Stimulated activated CD8-positive, alpha-beta memory T cell treated with anti-CD3 and anti-CD28 coated beads, Interleukin-4, amount 100 ng/mL, for 1 hour (primary cell): ENCODE measurements at places on chromosomes 16 and 17.

- DNase-seq, result no peak
These were observed 21.5 kb upstream of the TMEM92 start for GRCh38 chr17:50252781-50253180.

DNA sequence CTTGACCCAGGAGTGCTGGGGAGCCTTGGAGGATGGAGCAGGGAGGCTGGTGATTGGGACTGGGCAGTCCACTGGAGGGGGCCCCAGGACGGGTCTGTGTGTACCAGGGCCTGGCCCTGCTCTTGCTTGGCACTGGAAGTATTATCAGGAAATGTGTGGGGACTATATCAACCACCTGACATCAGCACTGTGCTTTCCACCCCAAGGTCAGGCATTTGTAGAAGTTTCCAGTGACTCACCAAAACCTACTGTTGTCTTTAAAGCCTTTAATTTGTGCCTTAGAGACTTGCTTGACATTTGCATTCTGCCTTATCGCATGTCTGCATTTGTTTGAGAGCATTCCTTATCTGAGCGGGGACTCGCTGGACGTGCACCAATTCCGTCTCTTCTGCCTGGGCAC, 323.1 kb downstream of the FOXL1 start:
- no peak for DNase-seq

DNA sequence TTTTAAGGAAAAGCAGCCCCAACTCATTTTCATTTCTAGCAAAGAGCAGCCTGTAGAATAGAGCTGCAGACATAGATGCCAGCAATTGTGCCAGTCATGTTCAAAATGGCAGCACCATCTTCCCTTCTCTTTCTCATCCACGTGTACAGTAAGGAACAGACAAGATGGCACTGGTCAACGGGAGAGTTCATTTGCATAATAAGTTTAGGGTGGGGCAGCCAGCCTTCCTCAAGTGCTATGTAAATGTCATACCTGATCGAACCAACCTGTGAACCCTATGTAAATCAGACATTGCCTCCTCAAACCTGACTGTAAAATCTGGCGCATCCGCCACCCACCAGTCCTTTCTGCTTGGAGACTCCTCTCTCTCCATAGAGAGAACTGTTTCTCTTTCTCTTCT, 150.0 kb upstream of the CDH13 start:
- no peak for DNase-seq

DNA sequence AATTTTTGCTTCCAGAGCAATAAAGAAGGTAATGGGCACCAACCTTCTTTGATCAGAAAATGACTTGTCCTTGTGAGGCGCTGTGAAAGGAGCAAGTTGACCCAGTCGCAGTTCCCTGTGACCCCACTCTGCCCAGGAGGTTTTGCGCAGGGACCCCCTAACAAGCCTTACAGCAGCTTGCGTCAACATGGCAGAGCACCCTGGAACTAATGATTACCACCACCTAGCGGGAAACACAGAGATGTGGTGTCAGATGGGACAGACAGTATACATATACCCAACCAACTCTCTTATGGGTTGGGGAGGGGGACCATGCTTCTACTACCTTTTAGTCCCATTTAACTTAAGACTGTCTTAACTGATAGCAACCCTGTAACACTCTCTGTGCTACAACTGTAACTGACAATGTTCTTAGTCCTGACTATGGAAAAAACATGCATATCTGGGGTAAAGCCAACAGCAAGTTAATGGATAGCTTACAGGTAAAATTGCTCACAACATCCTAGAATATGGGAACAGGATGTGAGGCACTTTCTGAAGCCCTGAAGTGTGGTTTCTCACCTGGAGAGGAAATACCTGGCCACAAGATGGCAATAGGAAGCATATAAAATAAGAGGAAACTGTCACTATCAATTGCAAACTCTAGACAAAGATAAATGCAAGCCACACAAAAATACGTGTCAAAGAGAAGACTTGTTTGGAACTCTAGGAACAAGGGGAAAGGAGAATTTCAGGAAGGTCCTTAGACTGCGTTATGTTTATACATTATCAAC, 3.0 kb downstream of the KARS1 start:
- DNase-seq, result no peak

GRCh38 chr16:8852534-8852933, 16.3 kb downstream of the CARHSP1 start:
- DNase-seq, result no peak

GRCh38 chr17:14308965-14309879, 8.3 kb downstream of the HS3ST3B1 start:
- DNase-seq, result peak; percentile 75

DNA sequence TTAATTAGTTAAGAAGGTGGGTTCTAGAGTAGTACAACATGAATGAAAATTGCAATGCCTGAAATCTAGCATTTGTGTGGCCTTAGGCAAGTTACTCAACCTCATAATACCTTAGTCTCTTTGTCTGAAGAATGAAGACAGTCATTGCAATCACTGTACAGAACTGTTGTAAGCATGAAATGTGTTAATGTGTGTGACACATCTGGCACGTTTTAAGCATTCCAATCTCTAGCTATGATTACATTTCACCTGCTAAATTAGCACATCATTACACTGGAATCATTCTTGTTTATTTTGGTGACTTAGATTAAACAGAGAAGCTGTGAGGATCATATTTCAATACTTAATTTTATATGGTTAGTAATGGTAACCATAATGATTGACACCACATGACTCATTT, 629.7 kb upstream of the KIF2B start:
- DNase-seq, result no peak
